ENCODE measurements at places on chromosomes 1 and 21. TPM values are rescaled to one million over a fixed set of nuclear protein-coding genes. Genes with fewer than 3 reads are reported as not detected.

LMOD1 gene
- total RNA-seq = not detected

LHX8 gene
- not detected for total RNA-seq

- no peak for DNase-seq
Observed at GRCh38 chr1:221317537-221317936, 424.4 kb downstream of the DUSP10 start.

DNA sequence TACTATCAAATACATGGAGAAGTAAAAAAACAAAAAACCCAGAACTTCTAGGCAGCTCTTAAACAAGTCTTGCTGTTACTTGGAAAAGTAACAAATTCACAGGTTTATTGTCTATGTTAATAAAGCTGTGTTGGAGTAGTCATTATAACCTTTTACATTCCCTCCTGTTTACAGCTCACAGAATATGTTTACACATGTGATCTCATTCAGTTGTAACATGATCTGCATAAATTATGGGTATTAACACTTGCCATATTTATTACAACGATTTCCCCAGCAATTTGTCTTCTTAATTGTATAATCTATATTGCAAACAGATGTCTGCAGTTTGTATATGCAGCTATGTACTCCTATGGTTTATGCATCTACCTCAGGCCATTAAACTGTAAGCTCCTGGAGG is 28.6 kb downstream of the ERG start:
- DNase-seq = no peak

DNA sequence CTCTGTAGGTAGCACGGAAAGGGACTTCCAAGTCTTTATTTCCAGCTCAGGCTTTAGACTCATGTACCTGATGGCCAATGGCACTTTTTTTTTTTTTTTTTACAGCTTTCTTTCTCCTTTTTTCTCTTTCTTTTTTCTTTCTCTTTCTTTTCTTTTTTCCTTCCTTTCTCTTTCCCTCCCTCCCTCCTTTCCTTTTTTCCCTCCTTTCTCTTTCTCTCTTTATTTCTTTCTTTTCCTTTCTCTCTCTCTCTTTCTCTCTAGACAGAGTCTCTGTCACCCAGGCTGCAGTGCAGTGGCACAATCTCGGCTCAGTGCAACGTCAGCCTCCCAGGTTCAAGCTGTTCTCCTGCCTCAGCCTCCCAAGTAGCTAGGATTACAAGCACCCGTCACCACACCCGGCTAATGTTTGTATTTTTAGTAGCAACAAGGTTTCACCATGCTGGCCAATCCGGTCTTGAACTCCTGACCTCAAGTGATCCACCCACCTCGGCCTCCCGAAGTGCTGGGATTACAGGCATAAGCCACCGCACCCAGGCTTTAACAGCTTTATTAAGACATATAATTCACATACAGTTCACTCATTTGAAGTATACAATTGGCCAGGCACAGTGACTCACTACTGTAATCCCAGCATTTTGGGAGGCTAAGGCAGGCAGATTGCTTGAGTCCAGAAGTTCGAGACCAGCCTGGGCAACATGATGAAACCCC is 5.1 kb upstream of the DCAF8 start:
- DNase-seq = no peak

- peak; percentile 79 for DNase-seq
Observed at GRCh38 chr1:95041491-95042165, 31.1 kb downstream of the ALG14 start.

DNA sequence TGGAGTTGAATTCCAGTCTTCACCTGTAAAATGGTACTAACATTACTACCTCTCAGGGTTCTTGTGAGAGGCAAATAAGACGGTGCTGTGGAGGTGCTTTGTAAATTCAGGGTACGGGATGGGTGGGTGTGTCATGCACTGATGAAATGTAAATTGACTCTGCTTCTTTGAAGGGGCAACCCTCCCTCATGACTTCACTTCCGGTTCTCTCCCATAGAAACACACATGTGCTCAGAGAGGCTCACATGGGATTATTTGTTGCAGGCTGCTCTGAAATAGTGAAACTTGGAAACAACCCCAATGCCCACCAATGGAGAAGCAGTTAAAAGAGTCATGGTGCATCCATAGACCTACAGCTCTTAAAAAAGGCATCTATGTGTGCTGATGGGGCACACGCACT is 44.9 kb upstream of the SCMH1 start:
- DNase-seq = no peak

DNA sequence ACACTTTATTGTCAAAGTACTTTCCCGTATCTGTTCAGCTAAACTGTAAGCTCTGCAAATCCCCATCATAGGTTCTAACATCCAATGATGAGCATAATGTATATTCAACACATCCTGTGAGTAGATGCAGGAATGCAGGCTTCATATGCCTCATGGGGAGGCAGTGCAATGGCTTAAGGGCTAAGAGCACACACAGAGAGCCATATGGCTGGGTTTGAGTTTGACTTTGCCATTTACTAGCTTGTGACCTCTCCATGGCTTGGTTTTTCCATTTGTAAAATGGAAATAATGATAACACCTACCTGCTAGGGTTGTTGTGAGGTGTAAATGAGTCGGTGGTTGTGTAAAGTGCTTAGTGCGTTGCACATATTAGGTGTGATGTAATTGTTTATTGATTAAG is 13.4 kb downstream of the RCSD1 start:
- no peak for DNase-seq

DNA sequence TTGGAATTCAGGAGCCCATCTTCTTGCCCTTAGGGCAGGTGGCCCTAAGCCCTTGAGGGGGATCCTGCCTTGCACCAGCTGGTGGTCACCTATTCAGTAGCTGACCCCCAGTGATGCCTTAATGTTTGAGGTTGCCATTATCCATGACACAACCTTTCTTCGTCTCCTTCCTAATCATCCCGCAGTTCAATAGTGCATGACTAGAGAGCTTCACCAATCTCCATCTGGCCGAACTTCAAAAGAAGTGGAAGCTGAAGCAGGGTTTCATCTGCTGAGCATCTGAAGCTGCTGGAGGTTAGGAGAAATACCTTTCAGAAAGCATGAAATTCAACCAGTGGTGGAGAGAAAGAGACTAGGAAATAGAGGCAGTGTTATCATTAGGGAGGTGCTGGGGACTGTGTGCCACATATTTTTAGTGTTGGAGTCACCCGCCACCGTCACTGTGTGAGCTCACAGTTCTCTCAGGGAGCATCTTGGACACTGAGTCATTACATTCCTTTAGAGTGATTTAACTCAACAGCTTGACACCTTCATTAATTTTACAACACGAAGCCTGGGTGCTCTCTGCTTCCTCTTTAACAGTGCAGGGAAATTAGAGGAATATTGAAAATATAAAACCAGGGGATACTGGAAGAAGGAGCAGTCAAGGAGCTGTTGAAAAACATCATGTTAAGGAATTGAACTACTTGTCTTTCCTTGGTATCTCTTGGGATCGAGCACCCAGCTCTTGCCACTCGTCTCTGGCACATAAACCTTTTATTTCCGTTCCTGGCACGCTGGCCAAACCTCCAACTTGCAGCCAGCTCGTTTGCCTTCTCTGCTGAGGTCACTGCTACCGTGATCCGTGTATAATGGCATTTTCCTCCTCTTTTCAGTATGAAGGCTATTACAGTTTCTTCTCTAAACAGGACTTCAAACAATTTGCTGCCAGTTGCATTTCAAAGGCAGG is 53.6 kb downstream of the PEX14 start:
- DNase-seq = peak; percentile 83

DNA sequence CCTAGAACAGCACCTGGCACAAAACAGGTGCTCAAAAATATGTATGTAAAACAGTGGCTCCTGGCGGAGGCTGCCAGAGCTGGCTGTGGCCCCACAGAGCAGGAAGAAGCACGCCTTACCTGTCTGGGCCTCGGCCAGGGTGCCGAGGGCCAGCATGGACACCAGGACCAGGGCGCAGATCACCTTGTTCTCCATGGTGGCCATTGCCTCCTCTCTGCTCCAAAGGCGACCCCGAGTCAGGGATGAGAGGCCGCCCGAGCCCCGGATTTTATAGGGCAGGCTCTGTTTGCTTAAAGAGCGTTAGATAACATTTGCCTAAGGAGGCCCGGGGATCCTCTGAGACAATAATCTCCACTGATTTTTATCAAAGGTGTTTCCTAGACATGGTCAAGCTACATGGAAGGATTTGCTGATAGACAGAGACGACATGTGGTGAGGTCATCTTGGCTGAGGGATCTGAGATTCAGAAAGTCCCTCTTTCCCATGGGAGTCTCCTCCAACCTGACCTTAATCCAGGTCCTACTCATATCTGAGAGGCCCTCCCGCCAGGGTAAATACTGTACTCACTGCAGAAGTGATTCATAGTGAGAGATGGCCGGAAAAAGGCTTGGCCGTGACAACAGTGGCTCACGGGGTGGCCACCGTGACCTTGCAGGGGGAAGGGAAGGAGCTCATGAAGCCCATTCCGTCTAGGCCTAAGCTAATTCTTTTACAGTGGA is at the start of gene TFF1:
TFF1 (minus strand) TSS at position 244 of the 719 bp plus-strand sequence; CDS start at position 204, 40 bp downstream.
- peak; percentile 25 for DNase-seq

- no peak for DNase-seq
Observed at GRCh38 chr1:98874828-98875227, 129.8 kb downstream of the PLPPR5 start.

DNA sequence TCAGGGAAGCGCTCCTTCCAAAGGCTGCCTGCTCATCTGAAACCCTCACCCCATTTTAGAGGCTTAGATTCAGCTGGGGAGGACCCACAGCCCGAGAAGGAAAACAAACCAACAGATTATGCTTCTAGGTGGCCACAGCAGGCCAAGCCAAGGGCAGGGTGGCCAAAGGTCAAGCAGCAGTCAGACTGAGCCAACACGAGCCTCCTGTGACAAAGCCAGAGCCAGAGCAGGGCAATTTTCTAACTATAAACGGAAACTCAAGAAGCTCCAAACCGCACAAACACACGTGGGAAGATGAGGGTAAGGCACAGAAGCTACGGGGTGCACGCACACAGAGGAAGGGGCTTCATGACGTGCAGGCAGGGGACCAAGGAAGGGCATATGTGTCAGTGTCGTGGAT is 64.1 kb downstream of the PLEKHA6 start:
- DNase-seq = no peak

DNA sequence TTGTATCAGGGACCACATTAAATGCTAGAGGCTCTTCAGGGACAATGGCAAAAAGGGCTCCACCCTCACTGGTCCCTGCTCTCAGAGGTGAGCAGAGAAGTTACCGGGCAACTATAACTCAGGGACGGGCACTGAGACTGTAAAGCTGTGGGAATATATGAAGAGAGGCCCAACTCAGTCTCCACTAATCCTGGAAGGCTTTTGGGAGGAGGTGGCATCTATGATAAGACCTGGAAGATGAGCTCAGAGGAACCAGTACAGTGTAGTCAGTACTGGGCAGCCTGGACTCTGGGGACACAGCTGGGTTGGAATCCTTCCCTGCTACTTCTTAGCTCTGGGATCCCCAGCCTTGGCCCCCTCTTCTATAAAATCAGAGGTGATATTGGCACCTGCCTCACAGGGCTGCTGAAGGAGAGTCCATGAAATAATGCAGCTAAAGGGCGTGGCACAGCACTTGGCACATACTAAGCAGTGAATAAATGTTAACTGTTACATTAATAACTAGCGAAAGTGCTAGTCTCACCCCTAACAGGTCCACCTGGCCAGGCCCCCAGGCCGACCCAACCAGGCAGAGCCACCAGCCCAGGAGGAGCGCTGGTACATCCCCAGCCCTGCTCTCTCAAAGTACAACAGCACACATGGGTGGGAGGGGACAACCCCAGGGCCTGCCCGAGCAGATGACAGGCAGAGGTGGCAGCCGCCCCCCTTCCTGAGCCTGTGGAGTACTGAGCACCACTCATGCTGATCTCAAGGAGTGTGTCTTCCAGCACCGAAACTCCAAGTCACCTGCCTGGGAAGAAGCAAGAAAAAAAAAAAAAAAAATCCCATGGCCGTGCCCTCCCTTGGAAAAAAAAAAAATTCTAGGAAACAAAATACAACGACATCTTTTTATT is 62.7 kb downstream of the CASZ1 start:
- no peak for DNase-seq

GRCh38 chr21:33350676-33351075 is 25.9 kb downstream of the IFNAR1 start:
- no peak for DNase-seq

GRCh38 chr1:246647513-246647912 is 76.7 kb upstream of the SCCPDH start:
- no peak for DNase-seq

DNA sequence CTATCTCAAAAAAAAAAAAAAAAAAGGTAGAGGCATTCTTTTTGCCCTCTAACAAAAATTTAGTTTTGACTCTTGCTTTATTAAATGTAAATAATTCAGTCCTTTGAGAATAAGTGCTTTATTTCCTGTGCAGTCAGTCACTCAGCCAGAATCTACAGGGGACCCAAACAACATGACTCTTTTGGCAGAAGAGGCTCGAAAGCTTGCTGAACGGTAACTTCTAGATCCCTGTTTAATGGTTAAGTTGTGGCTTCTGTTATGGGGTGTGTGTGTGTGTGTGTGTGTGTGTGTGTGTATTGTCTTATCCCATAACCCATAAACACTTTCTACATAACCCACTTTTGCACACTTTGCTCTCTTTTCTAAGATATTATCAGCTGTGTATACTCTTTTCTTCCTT is 54.9 kb upstream of the LAMC2 start:
- no peak for DNase-seq

GRCh38 chr1:240691501-240691900 is 79.5 kb upstream of the GREM2 start:
- no peak for DNase-seq

DNA sequence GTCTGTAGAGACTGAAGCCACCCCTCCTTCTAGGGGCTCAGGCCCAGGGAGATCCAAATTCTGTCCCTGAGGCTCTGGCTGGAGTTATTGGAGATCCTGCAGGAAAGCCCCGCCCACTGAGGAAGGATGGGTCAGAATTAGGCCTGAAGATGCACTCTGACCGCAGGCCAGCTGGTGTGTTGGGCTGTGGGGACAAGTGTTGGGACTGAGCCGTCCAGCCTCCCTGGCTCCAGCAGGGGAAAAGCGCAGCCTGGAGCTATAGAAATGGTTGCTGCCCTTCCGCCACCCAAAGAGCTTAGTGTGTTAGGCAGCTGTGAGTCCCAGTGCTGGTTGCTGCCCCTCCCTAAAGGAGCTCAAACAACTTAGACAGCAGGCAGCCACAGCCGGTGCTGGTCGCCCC is 33.0 kb upstream of the PRRX1 start:
- no peak for DNase-seq

- peak; percentile 74 for DNase-seq
Observed at GRCh38 chr1:50774759-50775351, 185.2 kb downstream of the FAF1 start.

DNA sequence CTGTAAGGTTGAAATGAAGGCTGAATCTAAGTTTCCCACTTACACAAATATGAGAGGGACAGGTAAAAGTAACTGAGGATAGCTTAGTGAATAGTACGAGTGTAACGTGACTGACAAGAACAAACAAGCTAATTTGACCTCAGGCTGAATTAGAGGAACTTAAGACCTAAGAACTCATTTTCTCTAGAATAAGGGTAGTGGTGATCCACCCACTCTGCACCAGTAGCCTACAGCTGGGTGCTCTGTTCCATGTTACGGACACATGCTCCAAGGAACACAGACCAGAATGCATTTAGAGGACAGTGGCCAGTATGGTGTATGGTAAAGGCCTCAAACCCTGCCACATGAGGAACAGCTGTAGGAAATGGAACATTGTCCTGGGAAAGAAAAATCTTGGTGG is 14.9 kb upstream of the TMEM9 start:
- DNase-seq = no peak
